NCI-H1105 (cell line): ENCODE measurements at places on chromosomes 6 and 20.

GRCh38 chr6:37525460-37526357 is 26.0 kb upstream of the CCDC167 start:
- no peak for DNase-seq

GRCh38 chr6:13990796-13991195 is 66.0 kb downstream of the RNF182 start:
- no peak for DNase-seq

GRCh38 chr6:136566007-136566487 is 15.8 kb upstream of the MAP7 start:
- no peak for DNase-seq

GRCh38 chr6:154071711-154072110 is 32.7 kb downstream of the OPRM1 start:
- no peak for DNase-seq

GRCh38 chr6:75882734-75883133 is 133.7 kb downstream of the MYO6 start:
- DNase-seq = no peak

DNA sequence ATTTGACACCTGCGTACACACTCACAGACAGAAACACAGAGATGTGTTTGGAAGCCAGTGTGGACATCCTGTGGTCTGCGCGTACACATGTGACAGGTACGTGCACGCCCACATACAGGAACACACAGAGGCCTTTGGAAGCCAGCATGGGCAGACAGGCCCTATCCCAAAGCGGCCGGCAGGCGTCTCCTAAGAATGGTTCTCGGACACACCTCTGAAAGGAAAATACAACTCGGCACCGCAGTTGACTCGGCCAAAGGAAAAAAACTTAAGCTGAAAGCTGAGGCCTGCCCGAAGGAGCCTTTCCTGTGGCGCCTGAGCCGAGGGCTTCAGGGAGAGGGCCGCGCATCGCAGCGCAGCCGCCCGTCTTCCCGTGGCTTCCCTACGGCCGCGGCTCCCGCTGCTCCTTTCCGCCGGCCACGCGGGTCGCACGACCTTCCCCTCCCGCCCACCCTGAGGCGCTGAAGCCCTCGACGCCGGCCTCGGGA is 1.4 kb upstream of the CEP43 start:
- DNase-seq = peak; percentile 41

DNA sequence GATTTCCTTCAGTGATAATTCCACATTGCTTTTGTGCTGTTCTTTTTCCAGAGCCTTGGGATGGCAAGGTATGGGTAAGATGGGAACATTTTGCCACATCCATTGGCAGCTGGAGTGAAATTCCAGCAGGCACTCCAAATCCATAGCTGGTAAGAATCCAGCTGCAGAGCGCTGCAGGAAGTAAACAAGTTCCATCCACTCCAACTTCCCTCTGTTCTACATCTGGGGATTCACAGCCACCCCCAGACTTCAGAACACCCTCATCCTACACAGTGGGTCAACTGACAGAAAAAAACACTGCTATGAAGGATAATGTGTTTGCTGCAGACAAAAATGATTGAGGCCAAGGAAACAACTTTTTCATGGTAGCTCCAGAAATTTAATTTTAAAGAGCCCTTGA is 747.8 kb downstream of the MAFB start:
- DNase-seq = no peak

DNA sequence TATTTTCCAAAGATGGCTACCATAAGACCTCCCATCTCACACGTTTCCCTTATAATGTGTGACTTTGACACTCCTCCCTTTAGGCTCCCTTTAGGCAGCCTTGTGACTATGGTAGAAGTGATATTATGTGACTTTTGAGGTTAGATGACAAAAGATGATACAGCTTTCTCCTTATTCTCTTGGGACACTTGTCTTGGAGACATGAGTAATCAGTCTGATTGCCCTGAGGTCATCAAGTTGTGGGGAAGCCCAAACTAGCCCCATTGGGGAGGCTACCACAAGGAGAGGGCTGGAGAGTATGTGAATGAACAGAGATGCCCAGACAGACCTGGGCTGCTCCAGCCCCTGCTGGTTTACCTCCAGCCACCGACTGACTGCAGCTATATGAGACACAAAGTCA is 10.6 kb upstream of the DLK2 start:
- DNase-seq = no peak

DNA sequence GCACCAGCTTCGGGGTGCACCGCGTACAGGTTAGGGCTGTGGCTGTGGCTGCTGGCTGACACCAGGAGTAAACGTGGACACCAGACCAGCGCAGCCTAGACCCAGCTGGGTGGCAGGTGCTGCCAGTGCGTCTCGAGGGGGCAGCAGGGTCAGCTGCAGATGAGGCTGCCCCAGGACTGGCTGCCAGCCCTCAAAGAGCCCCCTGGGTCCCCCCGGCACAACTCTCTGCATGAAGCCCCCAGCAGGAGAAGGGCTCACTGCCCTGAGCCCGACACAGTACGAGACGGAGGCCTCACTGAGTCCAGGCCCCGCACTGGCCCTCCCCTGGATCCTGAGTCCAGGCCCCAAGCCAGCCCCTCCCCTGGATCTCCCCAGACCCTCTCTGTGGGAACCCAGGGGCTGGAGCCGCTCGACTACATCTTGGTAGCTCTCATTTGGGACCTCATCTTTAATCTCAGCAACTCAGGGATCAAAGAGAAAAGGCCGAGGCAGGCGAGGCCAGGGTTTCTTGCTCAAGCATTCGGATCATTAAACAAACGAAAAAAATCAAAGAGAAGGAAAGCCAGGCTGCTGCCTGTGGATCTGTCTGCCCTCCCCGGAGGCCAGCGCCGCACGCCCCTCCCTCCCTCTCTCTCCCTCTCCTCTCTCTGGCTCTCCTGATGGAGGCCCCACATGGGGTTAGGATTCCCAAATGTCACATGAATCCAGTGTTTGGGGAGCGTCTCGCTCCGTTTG is 7.0 kb upstream of the NKAIN4 start:
- DNase-seq = no peak

- DNase-seq = no peak
Measured at GRCh38 chr20:51815383-51816076, 13.2 kb upstream of the SALL4 start.

DNA sequence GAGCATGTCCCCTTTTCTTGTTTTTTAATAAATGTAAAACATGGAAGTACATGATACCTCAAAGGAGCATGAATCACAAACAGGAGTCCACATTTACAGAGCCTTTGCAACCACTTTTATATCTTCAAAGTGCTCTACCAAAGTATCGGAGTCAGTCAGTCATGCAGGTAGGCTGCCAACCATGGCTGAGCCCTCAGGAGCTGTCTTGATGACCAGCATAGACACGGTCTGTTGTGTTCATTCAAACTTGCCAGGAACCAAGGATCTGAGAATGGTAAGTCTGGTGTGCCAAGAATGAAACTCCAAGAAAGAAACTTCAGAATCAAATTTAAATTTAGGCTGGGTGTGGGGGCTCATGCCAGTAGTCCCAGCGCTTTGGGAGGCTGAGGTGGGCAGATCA is 111.5 kb downstream of the SLC16A10 start:
- DNase-seq = no peak
